ENCODE measurements at places on chromosomes 1 and 21.

DNA sequence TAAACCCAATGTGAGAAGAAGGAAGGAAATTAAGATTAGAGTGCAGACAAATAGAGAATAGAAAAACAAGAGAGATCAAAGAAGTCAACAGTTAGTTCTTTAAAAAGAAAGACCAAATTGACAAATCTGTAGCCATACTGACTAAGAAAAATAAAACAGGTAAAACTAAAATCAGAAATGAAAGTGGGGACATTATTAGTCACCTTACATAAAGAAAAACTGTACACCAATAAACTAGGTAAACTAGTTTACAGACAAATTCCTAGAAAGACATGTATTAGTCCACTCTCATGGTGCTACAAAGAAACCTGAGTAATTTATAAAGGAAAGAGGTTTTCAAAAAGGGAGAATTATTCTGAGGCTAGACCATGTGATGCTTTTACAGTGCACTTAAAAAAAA is 22.3 kb downstream of the BLZF1 start:
- no peak for DNase-seq

DNA sequence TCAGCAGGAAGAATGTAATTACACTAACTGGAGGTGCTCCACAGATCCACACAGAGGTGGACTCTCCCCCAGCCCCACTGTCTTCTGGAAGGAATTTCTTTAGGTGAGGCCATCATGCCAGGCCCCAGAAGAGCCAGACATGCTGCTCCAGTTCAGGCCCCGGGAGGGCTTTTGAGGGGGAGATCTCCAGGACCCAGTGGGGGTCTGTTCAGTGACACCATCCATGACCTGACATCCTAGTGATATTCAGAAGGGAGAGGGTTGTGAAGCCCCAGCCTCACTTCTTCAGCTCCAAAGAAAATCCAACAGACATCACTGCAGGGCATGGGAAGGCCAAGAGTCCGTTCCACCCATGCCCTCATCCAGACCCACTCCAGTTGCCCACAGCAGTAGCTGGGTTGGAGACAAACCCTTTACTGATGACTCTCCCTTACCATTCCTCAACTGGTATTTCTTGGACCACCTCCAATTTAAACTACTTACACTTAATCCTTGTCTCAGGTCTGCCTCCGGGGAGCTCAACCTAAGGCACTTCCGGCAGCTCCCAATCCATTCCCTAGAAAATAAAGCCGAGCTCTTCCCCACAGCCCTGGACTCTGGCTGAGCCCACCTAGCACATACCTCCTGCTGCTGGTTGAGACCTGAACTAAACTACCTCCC is 39.2 kb downstream of the CSMD2 start:
- DNase-seq, result no peak

GRCh38 chr21:27831816-27832569 is 865.1 kb upstream of the ADAMTS5 start:
- DNase-seq, result no peak

DNA sequence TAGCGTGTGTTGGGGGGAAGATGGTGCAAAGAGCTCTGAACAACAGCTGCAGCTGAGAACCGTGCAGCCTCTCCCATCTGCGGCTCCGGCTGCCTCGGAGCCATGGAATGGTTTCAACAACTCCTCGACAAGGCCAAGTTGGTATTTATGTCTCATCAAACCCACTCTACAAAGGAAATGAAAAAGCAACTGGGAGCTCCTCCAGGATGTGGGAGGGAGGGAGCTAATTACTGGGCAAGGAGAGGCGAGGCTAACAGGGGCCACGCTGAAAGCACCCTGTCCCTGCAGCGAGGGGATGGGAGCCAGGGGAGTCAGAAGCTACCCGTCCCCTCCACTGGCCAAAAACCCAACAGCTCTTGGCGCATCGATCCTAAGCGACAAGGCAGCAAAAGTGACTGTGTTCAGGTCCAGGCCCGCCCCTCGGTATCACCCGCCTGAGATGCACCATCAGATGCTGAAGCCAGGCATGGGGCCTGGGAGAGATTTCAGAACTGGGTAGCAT is 63.1 kb downstream of the ACOT7 start:
- peak; percentile 29 for DNase-seq

DNA sequence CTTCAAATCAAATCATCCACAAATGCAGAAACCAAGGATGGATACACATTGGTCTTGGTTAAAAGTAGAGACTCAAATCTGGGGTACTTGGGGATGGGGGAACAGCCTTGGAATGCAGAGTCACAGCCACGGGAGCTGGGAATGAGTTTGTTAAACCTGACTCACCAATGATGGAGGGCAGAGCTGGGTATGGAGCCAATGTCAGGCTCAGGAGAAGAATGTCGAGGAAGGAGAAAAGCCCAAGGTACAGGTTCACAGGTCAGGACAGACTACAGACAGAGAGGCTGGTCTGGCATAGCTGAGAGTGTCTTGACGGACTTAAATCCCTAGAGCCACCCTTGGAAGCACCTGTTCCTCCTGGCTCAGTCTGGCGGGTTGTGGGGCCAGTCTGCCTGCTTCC is 237.6 kb downstream of the NTNG1 start:
- DNase-seq, result no peak

DNA sequence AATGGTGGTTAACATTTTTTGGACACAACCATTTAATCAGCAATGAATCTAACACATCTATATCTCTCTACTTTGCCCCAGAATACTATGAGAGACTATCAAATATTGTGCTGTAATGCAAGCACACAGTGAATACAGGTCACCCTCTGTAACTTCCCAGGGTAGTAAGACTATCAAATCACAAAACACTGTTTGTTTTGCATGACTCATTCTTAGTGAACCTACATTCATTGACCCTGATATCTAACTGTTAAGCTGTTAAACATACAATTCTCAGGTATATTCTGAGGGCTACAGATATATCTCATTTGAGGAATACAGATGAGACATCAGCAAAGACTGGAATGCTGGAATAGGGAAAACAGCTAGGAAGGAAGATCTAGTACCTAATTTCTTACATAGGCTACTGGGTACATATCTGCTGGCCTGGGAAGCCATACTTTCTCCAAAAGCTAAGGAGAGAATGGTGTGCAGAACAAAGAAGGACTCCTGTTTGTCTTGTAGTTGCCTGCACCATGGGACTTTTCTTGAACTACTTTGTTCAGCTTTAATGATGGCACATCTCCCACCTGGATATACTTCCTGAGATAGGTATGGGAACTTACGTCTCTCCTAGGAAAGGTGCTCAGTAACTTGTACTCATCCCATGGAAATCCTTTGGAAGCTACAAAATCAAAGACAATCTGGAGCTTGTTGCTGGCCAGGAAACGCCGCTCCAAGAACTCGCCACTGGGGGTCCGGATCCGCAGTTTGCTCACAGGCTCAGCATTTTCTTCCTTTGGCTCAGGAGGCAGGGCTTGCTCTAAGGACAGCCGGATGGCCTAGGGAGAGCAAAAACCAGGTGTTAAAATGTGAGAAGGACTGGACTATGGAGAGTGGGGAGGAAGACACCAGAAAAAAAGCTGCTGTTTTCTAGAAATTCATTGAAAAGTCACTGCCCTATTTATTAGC is 51.9 kb upstream of the DMRTA2 start:
- DNase-seq, result no peak

- DNase-seq, result no peak
These were observed 511.3 kb downstream of the NPHP4 start for GRCh38 chr1:5480906-5481305.

DNA sequence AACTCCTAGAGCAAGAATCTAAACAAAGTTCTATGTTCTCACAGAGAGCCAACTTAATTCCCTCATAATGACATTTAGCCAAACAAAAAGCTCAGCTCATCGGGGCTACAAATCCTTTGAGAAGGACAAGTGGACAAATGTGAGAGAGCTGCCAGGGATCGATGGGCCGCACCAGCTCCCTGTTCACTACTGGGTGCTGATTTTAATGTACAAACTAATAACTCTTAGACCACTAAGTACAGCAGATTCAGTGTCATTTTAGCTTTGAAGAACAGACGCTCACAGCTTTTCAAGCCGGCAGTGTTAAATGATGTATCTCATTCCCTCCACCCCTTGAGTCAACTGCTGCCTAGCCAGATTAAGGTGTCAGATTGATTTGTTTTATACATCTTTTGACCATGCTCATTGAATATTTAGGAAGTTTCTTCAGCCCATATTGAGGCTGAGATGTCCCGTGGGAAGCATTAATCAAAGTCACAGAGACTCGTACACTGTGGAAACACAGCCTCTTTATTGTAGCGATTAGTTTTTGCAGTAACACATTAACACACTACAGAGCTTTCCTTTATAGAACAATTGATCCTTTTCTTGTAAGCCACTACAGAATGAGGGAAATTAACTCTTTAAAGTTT is 21.1 kb downstream of the PROX1 start:
- no peak for DNase-seq

- DNase-seq, result no peak
These were observed 41.5 kb downstream of the LHX9 start for GRCh38 chr1:197958438-197959305.

- DNase-seq, result no peak
These were observed 35.5 kb downstream of the AHDC1 start for GRCh38 chr1:27568300-27569087.

- peak; percentile 32 for DNase-seq
These were observed 3.1 kb upstream of the SLC16A4 start for GRCh38 chr1:110393691-110394492.

DNA sequence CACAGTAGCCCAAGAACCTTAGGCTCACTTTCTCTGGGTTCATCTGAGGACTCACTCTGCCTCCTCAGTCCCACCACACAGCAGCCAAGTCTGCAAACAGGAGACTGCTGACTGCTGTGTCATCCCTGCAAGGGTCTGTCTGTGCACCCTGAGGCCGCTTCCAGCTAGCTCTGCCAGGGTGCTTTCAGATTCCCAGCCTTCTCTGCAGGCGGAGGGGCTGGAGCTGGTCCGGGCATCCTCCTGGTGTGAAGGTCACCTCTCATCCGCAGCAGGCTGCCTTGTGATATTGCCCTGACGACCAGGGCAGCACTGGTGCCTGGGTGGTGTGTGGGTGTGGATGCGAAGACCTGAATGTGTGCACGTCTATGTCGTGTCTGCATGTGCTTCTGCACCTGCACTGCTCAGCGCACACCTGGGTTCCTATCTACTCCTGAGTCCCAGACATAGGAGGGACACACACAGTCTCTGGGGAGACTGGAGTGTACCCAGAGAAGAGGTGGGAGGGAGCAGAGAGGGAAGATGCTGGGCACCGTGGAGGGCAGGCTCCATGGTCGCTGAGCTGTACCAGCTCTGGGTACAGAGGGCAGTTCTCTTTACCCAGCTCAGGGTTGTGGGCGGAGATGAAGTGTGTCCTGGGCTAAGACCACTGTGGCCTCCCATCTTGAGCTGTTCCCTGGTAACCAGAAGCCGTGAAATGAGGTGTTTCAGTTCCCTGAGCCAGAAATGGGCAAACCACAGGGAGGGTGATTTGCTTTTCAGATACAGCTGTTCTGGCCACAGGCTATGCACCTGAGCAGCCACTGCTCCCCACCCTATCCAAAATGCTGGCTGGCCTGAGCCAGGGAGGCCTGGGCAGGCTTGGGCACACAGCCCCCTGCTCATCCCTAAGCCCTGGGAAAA is 160.9 kb upstream of the CSF3R start:
- DNase-seq, result no peak

- DNase-seq, result no peak
These were observed 43.2 kb downstream of the C1orf198 start for GRCh38 chr1:230824919-230825721.

DNA sequence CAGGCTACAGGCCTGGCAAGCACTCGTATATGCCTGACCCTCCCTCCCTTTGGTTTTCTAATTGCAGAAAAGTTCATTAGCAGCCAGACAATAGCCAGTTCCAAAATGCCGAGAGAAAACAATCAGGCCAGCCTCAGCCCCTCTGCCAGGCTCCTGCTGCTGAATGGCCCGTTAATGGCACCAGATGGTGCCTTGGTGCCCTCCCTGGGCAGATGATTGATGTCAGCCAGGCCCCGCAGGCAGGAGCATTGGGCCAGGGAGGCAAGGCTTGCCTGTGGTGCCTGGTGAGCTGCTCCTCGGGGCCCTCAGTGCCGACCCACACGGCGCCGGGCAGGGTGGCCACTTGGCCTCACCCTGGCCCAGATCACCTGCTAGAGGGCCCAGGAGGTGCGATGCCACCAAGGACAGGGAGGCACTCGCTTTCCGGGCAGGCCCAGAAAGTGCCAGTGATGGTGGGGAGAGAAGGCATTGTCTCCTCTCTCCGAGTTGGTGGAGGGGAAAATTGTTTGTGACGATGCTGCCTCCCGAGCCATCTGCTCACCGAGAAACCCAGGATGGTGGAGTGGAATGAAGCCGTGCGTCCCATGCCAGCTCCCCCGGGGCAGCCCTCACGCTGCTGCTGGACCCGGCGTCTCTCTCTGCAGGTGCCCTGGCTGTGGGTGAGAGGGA is 28.1 kb downstream of the QSOX1 start:
- no peak for DNase-seq

- no peak for DNase-seq
These were observed 33.5 kb downstream of the VPS26C start for GRCh38 chr21:37233551-37234146.

DNA sequence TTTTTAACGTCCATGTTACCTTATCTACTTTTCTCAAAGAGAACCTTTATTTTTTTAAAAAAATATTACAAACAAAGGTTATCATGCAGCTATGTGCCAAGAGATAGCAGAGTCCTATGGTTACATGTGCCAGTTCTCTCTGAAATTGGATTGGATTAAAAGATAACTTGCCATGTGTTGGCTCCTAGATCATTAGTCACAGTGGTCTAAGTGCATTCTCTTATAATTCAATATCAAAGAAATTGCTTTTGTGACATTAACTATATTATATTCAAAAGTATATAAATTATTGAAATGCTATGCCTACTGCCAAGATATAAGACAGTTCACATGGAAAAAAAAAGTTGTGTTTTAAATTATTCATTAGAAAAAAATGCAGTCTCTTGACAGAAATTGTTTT is 494.2 kb downstream of the NEGR1 start:
- DNase-seq, result no peak

DNA sequence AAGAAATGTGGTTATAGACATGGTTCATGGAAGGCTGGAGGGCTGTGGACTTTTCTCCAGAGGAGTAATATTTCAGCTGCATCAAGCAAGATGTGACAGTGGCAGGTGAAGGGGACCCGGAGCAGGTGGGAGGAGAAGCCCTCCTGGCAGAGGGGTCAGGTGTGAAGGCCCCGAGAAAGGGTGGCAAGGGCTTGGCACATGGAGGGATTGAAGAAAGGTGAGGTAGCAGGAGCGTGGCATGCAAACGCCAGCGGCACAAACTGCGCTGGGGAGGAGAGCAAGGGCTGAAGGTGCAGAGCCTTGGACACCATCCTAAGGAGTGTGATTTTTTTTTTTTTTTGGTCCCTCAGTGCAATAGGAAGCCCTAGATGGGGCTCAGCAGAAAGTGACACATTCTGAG is 244.6 kb downstream of the TOMM20 start:
- no peak for DNase-seq

GRCh38 chr1:55212349-55213150 is 2.6 kb downstream of the USP24 start:
- no peak for DNase-seq

GRCh38 chr1:90717356-90717664 is 208 bp upstream of the BARHL2 start:
- DNase-seq, result no peak

- DNase-seq, result no peak
These were observed 74.6 kb upstream of the MARK1 start for GRCh38 chr1:220453371-220453770.

GRCh38 chr1:80540596-80540995 is 1260.1 kb upstream of the ADGRL2 start:
- DNase-seq, result no peak
